Aorta (tissue), 5 donors: ENCODE measurements at places on chromosomes 5 and 9. TPM values are rescaled to one million over a fixed set of nuclear protein-coding genes. Genes with fewer than 3 reads are reported as not detected.

Gene DAB2
- 119 TPM for total RNA-seq

DNA sequence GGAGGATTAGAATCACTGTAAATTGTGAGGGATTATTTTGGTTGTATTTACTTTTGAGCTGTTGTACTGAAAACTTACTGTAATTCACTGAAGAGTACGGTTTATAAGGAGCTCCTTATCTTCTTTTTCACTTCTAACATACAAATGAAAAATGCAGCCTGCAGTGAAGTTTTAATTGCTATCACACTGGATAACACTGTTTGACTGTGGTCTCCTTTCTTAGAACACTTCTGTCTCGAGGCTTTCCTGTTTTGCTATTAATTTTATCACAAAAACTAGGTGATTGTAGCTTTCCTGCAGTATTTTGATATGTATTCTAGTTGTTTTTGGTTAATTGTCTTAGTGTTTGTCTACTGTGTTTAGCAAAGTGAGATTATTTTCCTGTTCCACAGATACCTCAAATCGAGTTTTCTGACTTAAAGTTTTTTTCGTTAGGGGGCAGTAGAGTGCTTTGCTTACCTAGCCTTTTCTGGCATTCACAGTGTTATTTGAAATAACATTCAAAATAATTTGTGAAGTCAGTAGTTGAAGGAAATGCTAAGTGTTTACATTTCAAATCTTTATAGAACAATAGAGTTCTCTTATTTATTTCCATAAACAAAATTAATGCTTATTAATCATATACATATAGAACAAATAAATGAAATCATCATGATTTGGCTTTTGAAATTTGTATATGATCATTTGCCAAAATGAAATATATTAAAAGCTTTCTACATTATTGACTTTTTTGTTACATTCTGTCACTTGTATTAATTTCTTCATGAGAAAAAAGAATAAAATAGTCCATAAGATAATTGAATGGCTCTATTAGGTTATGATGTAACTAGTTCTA lies 52.9 kb downstream of the COMMD10 start:
- no peak for DNase-seq

DNA sequence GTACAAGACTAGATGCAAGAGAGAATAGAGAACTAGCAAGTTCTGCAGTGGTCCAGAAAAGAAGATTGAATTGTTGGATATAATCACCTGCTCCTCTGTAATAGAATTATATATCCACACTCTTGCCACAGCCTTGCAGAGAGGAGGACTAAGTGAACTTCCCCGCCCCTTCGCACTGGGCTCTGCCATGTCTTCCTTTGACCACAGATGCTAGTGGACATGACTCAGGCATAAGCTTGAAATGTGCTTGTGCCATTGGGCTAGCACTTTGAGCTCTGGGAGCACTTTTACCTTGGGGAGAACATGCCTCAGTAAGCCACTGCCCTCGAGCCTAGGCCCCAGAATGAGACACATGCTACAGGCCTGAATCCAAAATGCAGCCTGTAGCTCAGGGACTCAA lies 113.5 kb upstream of the RASA1 start:
- DNase-seq: no peak

DNA sequence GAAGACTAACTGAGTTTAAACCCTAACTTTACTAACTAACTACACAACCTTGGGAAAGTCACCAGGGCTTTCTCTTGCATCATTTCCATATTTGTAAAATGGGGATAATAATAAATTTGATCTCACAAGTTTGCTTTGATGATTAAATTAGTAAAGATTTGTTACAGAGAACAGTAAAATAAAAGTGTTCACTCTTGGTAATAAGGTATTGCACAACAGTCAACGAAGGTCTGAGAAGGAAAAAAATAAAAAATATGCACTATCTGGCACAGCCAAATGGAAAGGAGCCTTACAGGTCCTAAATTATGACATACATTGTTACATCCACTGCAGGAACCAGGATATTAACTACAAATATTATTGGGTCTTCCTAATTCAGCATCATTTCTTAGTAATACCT lies 160.0 kb upstream of the TMEM161B start:
- DNase-seq: no peak

- DNase-seq: peak; percentile 85
Observed at GRCh38 chr5:32711681-32712480, 760 bp downstream of the NPR3 start.
